ENCODE measurements at places on chromosomes 5 and 9.

- no peak for DNase-seq
These were observed at the start of gene CDH18 for GRCh38 chr5:19987612-19988361. TSS of gene CDH18 (minus strand) at chr5:19988200. CDS start at chr5:19838986, 149,214 bp downstream.

DNA sequence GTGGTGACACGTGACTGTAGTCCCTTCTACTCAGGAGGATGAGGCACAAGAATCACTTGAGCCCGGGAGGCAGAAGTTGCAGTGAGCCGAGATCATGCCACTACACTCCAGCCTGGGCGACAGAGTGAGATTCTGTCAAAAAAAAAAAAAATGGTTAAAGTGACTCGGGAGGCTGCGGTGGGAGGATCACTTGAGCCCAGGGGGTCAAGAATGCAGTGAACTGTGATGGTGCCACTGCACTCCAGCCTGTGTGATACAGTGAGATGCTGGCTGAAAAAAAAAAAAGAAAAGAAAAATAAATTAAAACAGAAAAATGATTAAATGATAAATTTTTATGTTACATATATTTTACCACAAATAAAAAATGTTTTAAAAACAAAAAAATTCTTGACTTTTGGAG, 51.9 kb downstream of the KLF4 start:
- no peak for DNase-seq

- DNase-seq: no peak
These were observed 524 bp downstream of the FUBP3 start for GRCh38 chr9:130579738-130580463.

DNA sequence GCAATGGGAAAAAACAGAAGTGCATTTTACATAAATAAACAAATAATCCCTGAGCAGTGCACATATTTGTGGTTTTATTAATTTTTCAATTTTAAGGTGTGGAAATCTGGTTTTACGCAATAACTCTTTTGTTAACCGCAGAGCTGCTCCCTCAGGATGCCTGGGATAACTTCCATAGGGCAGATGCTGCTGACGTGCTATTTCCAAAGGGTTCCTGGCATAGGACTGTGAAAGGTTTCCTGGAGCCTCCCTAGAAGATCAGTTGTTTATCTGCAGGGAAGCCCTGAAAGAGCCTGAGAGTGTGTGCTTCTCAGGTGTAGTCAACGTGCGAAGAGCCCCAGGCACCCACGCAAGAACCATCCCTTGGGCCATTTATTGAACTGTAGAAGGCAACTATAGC, 443.5 kb downstream of the PLK2 start:
- DNase-seq: no peak

DNA sequence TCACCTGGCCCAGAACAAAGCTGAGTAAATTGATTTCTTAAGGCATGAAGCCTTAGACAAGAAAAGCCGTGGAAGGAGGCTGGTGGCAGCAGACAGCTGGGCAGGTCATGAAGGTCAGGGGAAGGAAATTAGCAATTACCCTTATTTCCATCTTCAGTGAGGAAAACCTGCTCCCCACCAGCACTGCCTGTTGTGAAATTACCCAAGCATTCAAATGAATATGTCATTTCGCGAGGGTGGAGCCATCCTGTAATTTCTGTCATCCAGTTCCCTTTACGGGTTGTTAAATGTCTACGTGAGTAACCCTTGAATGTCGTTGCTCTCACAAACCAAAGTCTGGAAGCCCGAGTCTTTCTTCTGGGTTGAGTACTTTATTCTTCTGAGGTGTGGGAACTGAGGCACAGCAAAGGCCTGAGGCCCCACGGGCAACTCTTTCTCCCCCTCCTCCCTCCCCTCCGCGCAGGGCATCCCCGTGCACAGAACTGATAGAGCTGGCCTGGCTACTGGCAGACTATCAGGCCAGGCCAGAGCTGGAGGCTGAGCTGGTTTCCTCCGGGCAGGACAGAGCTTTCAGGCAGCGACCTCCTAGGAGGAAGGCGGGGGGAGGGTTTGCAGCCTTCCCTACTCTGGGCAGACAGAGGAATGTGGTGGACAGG, 22.0 kb upstream of the AK3 start:
- DNase-seq: no peak

- no peak for DNase-seq
These were observed 23.1 kb downstream of the DDX31 start for GRCh38 chr9:132646726-132647125.

DNA sequence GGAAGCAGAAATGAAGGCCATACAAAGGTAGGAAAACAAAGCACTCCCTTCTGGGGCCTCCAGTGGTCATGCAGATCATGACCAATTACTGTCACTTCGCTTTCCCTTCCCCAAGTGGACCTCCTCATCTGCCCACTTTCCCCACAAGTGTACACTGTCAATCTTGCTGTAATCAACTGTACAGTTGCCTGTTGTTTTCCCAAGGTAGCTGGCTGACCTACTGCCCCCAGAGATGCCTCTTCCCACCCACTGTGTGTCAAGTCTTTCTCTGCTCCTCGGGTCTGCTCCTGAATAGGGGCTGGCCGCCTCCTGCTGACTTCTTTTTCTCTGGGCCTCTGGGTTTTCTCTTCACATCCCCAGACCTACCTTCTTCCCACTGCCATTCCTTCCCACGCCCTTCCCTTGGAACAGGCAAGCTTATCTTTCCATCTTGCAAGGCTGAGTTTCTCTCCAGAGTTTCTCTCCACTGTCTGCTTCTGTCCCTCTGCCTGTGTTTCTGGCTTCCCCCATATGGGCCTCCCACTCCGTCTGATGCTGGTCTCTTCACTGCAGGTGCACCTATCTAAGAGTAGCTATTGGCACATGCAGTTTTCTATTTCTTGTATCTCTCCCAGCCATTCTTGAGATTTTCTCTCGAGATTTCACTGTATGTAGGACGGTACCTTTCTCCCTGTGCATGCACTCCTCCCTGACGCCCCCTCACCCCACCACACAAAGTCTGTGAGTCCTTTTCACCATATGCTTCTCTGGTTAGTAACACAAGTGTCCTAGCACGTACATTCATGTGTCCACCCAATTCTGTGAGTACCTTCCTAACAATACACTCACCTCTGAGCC, 2.4 kb downstream of the ELL2 start:
- no peak for DNase-seq

DNA sequence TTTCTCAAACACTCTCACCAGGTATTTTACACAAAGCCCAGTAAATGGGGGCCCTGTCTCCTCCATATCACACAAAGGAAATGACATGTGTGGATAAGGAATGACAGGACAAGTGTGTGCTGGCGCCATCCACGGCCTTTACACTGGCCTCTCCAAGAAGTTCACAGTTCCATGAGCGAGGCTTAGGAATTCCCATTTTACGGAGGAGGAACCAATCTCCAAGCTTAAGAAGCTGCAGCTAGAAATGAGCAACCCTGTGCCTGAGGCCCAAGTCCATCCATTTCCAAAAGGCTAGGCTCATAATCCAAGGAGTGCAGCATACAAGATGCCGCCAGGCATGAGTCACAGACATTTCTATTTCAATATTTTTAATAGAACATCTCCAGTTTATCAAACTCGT, 203.4 kb downstream of the AUH start:
- DNase-seq: no peak

DNA sequence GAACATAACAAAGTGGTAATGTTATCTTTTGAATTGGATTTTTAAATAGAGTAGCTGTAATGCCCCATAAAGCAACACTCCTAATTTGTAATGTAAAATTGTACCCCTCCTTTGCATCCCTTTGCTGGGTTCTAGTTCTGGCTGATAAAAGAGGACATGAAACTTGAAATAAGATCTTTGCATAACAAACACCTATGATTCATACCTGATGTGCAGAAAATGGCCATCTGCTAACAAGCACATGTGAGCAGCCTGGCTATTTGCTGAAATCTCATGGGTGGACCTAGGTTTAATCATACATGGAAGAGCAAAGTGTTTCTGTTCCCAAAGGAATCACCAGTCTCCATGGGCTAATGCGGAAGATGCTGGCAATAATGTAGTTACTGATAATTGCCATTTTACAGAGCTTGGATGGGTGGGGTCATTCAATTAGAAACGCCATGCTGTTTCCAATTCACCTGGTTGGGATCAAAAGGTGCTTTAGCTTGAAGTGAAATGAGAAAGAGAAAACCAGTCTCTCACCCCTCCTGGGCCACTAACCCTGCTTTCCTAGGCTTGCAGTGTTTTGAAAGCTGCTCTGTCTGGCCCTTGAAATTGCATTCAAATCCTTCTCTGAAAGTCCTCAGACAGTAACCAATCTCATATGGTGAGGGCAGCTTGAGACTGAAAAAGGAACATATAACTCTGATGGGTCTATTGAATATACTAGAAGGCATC, 585.1 kb downstream of the TLE4 start:
- DNase-seq: no peak

- no peak for DNase-seq
These were observed 446 bp downstream of the NXNL2 start for GRCh38 chr9:88535226-88536022.

DNA sequence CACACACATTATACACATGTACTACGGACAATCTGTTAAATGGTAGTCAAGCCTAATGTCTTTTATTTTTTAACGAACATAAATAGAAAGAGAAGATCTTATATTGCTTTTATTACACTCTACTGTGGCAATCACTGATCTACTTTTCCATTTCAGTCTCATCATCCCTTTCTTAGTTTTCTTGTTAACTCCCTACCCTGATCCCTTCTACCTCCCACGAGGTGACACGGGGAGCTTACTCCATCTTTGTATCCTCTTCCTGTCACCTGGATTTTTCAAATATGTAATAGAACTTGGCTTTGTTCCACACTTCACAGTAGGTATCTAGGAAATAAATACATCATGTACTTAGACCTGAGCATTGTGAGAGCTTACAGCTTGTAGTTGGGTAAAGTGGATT, 211.0 kb downstream of the PIK3R1 start:
- no peak for DNase-seq

DNA sequence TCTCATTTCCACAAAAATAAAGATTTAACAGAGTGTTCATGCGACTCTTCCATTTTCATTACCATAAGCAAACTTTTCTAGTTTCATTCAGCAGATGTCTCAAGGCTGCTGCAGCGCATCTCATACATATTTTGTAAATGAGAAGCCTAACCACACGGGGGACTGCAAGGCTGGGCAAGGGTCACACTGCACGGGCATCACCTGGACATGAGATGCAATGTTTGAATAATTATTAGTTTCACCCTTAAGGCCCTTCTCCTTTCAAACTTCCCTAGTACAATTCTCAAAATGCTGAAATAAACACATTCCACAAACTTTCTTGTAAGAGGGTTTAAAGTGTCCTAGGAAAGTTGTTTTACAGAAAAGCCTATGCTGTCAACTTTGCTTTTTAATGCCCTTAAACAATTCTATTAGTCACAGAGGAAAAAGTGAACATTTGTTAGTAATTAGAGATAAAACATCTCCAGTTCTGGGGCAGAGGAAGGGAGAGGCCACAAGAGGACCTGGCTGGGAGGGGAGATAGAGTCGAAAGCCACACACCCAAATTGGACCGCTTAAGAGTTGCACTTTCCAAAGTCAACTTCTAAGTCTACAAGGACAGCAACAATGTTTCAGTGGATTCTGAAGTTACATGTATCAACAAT, 1.3 kb downstream of the DENND1A start:
- no peak for DNase-seq

DNA sequence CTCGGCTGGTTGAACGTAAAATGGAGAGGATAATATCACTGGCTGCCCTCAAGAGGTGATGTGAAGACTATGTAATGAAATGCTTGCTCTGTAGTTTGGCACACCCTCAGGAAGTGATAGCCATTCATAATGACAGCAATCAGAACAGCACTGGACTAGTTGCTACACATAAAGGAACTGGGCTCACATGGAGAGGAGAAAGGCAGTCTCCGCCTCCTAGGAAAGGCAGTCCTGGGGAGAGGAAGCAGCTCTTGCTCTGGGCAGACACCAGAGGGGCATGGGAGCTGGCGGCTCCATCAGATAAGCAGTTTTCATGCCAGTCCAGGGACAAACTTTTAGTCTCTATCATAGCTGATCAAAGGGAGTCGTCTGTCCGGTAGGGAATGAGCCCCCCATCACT, 46.9 kb downstream of the ARHGEF37 start:
- no peak for DNase-seq

DNA sequence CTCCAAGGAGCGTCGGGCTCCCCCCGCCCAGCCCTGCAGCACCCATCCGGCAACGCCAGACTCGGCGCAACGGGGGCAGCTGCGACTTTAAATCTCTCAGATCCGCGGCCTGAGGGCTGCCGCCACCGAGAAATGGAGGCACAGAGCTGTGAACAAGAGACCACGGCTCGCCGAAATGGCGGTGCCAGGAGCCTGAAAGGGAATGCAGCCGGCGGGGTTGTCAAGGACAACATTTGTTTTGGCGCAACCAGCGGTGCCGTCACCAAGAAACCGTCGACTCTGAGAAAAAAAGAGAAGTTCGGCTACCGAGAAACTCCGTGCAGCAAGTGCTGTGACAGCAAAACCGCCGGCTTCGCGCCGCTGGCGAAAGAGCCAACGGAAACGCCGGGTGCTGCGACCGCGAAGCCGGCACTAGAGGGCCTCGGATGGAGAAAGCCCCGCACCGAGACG, 2.1 kb upstream of the ANXA2R start:
- DNase-seq: peak; percentile 90

DNA sequence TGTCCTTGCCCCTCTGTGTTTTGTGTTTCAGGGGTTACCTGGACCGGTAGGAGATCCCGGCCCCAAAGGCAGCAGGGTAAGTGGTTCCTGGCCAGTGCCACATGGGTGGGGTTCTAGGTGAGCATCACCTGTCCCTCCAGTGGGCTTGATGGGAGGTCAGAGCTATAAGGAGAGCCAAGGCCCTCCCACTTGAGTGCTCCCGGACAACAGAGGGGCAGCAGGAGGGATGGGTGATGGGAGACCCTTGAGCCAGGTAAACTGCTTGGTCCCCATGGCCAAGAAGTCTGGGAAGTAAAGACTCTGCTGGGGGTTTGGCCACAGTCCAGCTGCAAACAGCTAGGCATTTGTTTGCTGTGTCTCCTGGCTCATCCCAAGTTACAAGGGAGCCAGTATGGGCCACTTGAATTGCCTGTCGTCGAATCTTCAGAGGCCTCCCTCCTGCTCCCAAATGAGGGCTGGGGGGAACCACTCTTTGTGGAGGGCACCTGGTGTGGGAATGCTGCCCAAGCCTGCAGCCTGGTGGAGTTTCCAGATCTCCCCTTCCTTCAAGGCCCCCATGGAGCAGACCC, 51.0 kb downstream of the COL27A1 start:
- no peak for DNase-seq

DNA sequence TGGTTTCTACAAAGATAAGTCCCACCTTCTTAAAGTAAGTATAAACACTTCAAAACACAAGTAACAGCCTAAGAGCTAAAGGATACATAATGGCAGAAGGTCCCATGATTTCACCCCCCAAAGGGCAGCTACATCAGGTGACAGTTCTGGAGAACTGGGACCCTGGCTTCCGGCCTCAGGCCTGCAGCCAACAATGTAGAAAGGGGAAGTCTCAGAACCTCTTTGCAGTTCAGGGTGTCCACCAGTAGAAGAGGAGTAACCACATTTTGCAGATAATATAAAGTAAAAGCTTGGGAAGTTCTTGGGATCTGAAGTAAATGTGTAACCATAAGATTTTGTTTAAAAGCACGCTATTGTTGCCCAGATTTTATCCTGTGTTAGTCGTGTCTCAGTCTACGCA, 267.4 kb upstream of the VLDLR start:
- DNase-seq: no peak

DNA sequence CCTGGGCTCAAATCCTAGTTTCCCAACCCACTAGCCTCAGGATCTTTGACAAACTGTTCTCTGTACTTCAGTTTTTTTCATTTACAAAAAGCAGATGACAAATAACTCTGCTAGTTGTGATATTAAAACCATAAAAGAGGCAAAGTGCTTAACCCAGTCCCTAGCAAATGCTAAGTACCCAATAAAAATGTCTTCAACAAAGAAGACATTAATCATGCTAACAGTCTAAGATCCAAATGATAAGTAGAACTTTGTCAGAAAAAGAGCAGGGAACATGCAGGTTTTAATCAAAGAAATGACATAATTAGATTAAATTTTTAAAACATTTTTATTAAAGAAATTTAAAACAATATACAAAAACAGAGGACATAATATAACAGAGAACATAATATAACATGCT, 203.0 kb upstream of the ADRA1B start:
- DNase-seq: no peak
